Esophagus squamous epithelium (tissue), 5 donors: ENCODE measurements at places on chromosomes 2 and 18.

DNA sequence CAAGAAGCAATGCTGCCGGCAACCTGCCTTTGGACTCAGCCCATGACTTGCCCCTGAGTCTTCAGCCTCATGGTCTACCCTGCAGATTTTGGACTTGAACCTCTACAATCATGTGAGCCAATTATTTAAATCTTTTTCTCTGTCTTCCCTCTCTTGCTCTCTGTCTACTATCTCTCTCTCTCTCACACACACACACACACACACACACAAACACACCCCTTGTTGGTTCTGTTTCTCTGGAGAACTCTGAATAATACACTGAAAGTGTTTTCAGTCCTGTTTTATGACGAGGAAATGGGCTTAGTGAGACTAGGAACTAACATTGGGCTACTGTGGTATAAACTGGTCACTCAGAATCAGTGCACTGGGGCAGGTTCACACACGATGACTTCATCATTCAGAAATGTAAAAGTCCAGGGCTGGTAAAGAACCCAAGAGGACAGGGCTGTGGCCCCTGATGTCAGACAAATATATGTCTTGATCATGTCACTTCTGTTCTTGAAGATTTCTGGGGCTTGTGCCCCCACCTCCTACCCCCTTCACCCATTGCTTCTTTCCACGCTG, 266.1 kb upstream of the SIX2 start:
- H3K4me1 ChIP-seq = no peaks in the 10 kb centered on the region
- H3K36me3 ChIP-seq = no peaks in the 10 kb centered on the region
- DNase-seq = no peak
- peaks cover 42% of the 10 kb centered on the region for H3K27me3 ChIP-seq
- no peak overlapping the region for H3K4me3 ChIP-seq

- no peak for DNase-seq
- H3K36me3 ChIP-seq = no peaks in the 10 kb centered on the region
- H3K4me3 ChIP-seq = no peak overlapping the region
- no peaks in the 10 kb centered on the region for H3K27me3 ChIP-seq
- H3K27ac ChIP-seq = no peak overlapping the region
Observed at GRCh38 chr2:116223912-116224311, 1590.6 kb upstream of the DDX18 start.

GRCh38 chr2:15034860-15035259, 402.3 kb downstream of the LRATD1 start:
- no peak for DNase-seq
- no peaks in the 10 kb centered on the region for H3K4me1 ChIP-seq
- no peaks in the 10 kb centered on the region for H3K27me3 ChIP-seq
- no peaks in the 10 kb centered on the region for H3K36me3 ChIP-seq

DNA sequence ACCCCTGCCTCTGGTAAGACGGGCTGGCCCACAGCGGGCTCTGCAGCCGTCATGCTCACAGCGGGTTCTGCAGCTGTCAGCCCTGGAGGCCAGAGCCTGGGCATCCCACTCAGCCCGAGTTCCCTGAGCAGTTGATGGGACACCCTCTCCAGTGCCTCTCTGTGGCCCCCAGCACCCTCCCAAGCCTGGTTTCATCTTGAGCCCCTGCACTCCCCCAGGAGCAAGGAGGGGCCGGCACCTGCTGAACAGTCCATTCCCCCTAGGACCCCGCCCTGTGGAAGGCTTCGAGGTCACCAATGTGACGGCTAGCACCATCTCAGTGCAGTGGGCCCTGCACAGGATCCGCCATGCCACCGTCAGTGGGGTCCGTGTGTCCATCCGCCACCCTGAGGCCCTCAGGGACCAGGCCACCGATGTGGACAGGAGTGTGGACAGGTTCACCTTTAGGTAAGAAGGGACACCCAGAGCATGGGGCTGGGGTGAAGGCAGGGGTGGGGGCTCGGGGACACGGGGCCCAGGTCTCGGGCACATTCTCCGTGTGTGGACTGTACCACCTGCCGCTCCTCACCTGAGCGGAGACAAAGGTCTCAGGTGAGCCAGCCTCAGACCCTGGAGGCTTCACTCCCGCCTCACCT, 34.5 kb downstream of the MTERF4 start:
- no peaks in the 10 kb centered on the region for H3K27me3 ChIP-seq
- H3K36me3 ChIP-seq = no peaks in the 10 kb centered on the region
- DNase-seq = no peak

DNA sequence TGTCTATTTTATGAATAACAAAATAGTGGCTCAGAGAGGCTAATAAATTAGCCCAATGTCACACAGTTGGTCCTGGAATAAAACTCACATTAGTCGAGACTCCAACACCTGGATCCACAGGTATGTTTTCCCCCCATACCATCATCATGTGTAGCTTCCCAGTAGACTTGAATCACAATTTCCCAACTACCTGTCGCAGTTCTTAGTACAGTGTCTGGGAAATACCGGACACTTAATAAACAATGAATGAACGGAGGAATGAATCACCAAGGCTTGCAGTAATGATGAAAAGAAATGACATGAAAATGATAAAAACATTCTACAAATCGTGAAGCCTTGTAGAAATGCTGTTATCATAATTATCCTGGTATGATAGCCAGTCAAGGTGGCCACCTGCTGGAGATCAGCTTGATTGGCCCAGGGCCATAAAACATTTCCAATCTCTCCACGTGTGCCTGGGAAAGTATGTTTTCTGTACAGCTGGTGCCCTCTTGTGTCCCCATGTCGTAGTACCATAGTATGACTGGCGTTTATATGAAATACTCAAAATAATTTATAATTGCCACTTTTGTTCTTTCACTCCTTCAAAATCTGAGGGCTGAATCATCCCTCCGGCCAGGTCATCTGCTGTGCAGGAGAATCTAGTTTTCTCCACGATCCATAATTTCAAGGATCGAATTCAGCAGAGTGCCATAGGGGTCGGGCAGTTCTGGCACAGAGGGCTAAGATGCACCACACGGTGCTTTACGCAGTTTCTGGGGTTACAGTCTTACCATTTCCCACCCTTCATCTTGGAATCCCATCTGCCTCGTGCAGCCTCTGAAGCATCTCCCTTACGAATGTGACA, 95.4 kb downstream of the LAMA1 start:
- H3K4me1 ChIP-seq = no peaks in the 10 kb centered on the region
- H3K36me3 ChIP-seq = no peaks in the 10 kb centered on the region
- H3K27ac ChIP-seq = no peak overlapping the region
- no peak for DNase-seq
- H3K27me3 ChIP-seq = no peaks in the 10 kb centered on the region
